ENCODE measurements at places on chromosomes 5 and 9.
A peak's percentile ranks its signal among the peaks of the same experiment; 100 is the strongest.

GRCh38 chr5:179146277-179146676, 86.1 kb downstream of the ZNF354C start:
- peak; percentile 21 for DNase-seq

DNA sequence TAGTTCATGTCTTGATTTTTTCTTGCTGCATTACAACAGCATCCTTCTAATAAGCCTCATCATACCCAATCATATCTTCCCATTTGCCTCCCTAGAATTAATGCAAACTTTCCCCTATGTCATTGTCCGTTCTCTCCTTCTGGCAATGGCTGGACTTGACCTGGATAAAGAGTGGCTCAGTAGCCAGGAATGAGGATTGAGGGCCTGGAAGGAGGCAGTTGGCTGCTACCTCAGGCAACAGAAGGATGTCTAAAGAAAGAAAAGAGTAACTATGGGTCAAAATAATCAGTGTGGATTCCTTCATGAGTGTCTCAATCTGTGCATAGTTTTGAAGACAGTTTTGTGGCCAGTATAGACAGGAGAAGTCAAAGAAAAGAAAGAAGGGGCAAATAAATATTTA, 209.6 kb downstream of the TRPM3 start:
- no peak for DNase-seq

GRCh38 chr9:127140842-127141675, 18.6 kb upstream of the ANGPTL2 start:
- no peak for DNase-seq

DNA sequence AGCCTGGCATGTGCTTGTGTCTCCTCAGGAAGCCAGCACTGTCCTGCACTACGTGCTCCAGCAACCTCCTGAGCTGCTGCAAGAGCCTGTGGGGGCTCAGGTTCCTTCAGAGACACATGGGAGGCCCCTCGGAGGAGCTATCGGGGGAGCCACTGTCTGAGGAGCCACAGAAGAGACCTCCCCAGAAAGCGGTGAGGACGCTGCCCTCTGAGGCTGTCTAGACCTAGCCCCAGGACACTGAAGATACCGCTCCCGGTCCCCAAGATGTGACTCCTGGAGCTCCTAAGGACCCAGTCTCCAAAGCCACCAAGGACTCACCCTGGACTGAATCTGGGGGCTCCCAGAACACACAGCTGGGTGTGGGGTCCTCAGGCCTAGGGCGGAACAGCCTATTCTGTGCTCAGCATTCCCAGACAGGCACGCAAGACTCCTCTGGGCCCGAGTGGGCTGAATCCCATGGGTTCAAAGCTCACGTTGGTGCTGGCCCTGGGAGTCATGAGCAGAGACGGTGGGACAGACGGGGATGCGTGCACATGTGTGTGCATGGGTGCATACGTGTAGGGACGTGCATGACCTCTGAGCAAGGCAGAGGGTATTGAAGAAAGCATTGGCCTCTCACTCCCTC, 50.0 kb downstream of the HRH2 start:
- no peak for DNase-seq

- DNase-seq = peak; percentile 84
These were observed 9.6 kb upstream of the TRAF1 start for GRCh38 chr9:120936011-120936763.

DNA sequence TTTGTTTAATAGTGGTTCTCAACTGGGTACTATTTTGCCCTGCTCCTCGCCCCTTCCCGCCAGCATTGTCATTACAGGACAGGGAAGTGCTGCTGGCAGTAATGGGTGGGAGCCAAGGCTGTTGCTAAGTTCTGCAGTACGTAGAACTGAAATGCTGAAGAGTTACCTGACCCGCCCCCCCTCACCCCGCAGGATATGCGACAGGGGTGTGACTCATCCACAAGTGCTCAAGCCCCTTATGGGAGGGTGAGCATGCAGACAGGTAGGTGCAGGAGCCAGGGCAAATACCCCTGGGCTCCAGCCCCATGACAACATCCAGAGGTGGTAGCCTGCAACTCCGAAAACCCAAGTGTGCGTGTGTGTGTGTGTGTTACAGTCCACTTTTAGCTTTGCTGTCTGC, 35.7 kb downstream of the LRRC70 start:
- DNase-seq = no peak

GRCh38 chr5:26487553-26487952, 550.8 kb downstream of the CDH9 start:
- DNase-seq = no peak

- DNase-seq = no peak
These were observed 926.3 kb upstream of the ARRDC3 start for GRCh38 chr5:92309336-92309991.

DNA sequence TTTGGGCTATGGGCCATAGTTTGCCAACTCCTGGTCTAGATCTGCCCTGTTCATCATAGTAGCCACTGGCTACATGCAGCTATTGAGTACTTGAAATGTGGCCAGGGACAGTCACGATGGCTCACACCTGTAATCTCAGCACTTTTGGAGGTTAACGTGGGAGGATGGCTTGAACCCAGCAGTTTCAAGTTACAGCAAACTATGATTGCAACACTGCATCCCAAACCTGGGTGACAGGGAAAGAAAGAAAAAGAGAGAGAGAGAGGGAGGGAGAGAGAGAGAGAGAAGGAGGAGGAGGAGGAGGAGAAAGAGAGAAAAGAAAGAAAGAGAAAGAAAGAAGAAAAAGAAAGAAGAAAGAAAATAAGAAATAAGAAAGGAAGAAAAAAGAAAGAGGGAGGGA, 5.1 kb upstream of the GMCL2 start:
- DNase-seq = no peak

DNA sequence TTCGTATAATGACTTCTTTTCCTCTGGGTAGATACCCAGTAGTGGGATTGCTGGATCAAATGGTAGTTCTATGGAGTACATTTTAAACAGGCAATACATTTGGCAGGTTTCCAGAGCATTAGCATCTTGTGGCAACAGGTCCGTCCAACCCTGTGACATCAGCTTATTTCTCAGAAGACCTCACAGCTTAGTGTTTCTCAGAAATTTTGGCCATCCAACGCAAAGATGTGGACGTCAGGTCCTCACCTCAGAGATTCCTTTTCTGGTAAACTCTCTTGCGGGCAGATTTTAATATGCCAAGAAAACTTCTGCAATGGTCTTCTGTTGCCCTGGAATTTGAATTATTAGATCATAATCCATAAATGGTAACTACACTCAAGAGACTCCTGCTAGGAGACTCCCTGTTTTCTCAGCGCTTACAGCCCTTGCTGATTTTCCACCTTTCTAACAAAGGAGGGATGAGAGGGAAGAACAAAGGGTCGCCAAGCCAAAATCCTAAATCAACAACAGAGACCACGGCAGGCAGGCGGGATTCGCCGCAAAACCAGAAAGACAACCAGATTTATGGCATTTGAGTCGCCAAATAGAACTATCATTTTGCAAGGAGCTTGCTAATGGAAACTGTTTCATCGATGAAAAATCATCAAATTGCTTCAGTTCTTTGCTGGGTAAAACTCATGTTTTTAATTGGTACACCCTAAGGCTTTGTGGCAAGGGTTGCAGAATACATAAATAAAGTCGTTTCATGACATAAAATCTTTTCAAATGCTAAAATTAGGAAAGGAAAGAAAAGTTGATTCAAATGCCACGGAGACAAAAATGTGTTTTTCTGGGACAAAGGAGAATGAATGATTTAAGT, 34.1 kb upstream of the PLPP1 start:
- no peak for DNase-seq

- no peak for DNase-seq
These were observed 7.5 kb upstream of the TTC1 start for GRCh38 chr5:160001457-160001856.

- no peak for DNase-seq
These were observed 143.5 kb upstream of the MRPS30 start for GRCh38 chr5:44665101-44665701.

DNA sequence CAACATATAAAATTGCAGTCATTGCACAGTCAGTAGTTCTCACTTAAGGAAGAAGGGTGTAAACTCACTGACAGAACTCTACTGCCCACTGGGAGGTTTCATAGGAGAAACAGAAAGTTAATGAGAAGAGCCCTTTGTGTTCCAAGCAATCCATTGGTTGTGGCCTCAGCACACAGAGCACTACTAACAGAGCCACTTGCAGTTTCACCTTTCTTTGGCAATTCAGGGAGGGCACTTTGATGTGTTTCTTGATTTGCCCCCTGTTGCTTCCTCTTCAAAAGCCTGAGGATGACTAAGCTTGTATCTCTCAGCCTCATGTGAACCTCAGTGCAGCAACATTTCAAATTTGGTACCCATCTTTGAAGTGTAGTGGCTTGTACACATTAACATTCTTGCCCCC, 409.4 kb downstream of the DMRTA1 start:
- DNase-seq = no peak

All from activated T-helper 9 cell treated with anti-CD3 and anti-CD28 coated beads, Interleukin-2, amount 50 U/mL, for 16 hours (primary cell).